ENCODE measurements at places on chromosomes 12 and 14. TPM values are rescaled to one million over a fixed set of nuclear protein-coding genes. Genes with fewer than 3 reads are reported as not detected.
A peak's percentile ranks its signal among the peaks of the same experiment; 100 is the strongest.

The MANSC4 gene
- total RNA-seq, result not detected

The RPL36AL gene
- total RNA-seq, result 320 TPM

The BDKRB2 gene
- 0.12 TPM for total RNA-seq

The KRT1 gene
- total RNA-seq, result not detected

The HOTAIR gene
- total RNA-seq, result not detected

The LAG3 gene
- 172 TPM for total RNA-seq

The SIX6 gene
- not detected for total RNA-seq

The KCNK13 gene
- total RNA-seq, result not detected

The TMEM229B gene
- total RNA-seq, result 0.93 TPM

The FBRSL1 gene
- 41.7 TPM for total RNA-seq

The BMP4 gene
- 0.34 TPM for total RNA-seq

The ESRRB gene
- not detected for total RNA-seq

GRCh38 chr12:6457220-6457945, 5.5 kb downstream of the TAPBPL start:
- no peak overlapping the region for H3K4me3 ChIP-seq
- no peak for DNase-seq
- H3K4me1 ChIP-seq, result peaks cover 76% of the 10 kb centered on the region
- peaks cover 85% of the 10 kb centered on the region for H3K36me3 ChIP-seq
- no peaks in the 10 kb centered on the region for H3K27me3 ChIP-seq

DNA sequence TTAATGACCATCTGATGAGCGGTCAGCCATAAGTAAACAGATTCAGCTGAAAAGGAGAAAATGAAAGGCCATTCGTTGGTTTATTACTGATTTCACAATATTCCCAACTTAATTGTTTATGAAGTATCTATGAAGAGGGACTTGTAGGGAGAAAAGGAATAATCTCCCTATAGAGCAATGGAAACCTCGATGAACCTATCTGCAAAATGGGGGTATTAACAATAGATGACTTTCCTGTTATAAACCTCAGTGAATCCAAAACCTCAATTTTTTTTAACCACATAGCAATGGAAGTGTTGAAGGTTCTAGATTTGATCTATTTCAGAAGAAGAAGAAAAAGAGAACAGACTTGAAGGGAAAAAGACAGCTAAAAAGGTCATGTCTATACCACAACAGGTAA, 2.0 kb downstream of the WIF1 start:
- H3K4me1 ChIP-seq, result peaks cover 6% of the 10 kb centered on the region
- peaks cover 39% of the 10 kb centered on the region for H3K27me3 ChIP-seq
- DNase-seq, result no peak
- no peak overlapping the region for H3K4me3 ChIP-seq
- no peak overlapping the region for H3K27ac ChIP-seq
- H3K36me3 ChIP-seq, result no peaks in the 10 kb centered on the region

DNA sequence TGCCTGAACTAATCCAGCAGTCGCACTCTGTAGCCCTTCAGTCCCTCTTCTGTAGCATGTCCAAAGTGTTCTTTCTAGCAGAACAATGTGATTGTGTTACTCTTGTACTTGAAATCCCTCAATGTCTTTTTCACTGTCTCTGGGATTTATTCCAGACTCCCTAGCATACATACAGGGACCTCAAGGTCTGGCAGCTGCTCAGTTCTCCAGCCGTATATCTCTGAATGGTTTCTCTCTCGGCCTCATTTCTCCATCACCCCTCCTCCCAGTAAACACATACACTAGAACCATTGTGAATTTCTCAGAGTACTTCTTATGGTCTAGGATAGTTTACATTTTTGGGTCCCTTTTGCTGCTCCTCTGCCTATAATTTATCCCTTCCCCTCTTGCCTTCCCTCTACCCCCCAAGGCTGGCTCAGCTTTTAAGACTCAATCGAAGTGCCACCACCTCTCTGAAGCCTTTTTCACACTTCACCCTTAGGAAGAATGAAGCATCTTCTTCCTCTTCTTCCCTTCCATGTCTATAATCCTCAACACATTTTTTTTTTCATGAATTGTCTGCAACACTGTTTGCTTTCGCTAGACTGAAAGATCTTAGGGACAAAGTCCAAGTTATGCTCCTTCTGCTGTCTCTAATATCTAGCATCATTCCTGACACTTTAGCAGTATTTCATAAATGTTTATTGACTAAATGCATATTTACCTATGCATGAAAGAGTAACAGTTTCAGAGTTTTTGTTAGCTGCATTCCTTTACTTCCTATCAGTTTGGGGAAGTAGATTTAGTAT, 446.1 kb downstream of the ZFP36L1 start:
- H3K4me1 ChIP-seq, result peaks cover 7% of the 10 kb centered on the region
- no peak overlapping the region for H3K4me3 ChIP-seq
- H3K27me3 ChIP-seq, result no peaks in the 10 kb centered on the region
- H3K27ac ChIP-seq, result no peak overlapping the region

- H3K4me1 ChIP-seq, result peaks cover 42% of the 10 kb centered on the region
- no peak for DNase-seq
- no peak overlapping the region for H3K4me3 ChIP-seq
- no peak overlapping the region for H3K27ac ChIP-seq
- H3K27me3 ChIP-seq, result no peaks in the 10 kb centered on the region
Observed at GRCh38 chr12:110537605-110538409, 35.7 kb downstream of the RAD9B start.

DNA sequence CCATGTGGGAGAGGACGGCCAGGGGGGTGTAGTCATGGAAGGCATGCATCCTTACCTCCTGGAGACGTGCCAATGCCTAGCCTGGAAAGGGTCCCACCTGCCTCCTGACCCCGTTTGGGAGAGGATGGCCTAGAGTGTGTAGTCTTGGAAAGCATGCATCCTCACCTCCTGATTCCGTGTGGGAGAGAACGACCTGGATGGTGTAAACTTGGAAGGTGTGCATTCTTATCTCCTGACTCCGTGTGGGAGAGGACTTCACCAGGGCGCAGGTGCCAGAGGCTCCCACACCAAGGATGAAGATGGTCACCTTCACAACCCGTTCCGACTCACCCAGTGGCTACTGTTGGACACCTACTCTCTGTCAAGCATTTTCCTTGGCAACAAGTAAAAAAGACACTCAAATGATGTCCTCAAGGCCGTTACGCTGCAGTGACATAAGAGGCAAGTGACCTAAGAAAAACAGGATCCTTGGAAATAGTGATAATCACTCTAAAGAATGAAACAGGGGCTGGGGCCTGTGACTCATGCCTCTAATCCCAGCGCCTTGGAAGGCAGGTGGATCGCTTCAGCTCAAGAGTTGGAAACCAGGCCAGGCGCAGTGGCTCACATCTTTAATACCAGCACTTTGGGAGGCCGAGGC, 37.5 kb upstream of the FZD10 start:
- no peak for DNase-seq
- H3K27ac ChIP-seq, result no peak overlapping the region
- no peaks in the 10 kb centered on the region for H3K4me1 ChIP-seq
- no peaks in the 10 kb centered on the region for H3K36me3 ChIP-seq
- no peak overlapping the region for H3K4me3 ChIP-seq

- H3K27me3 ChIP-seq, result no peaks in the 10 kb centered on the region
- peaks cover 69% of the 10 kb centered on the region for H3K4me1 ChIP-seq
- peak overlapping the region; percentile 98 for H3K4me3 ChIP-seq
- peak overlapping the region; percentile 97 for H3K27ac ChIP-seq
Observed at GRCh38 chr12:6951551-6952120, 480 bp downstream of the PTPN6 start.

- no peaks in the 10 kb centered on the region for H3K36me3 ChIP-seq
- no peak overlapping the region for H3K4me3 ChIP-seq
- no peak overlapping the region for H3K27ac ChIP-seq
- DNase-seq, result no peak
Observed at GRCh38 chr14:96624661-96625425, 122.7 kb downstream of the PAPOLA start.

GRCh38 chr12:3944620-3945019, 71.4 kb upstream of the PARP11 start:
- H3K36me3 ChIP-seq, result peaks cover 11% of the 10 kb centered on the region
- H3K4me3 ChIP-seq, result no peak overlapping the region
- no peaks in the 10 kb centered on the region for H3K27me3 ChIP-seq
- peaks cover 35% of the 10 kb centered on the region for H3K4me1 ChIP-seq

GRCh38 chr12:6752167-6752920, 597 bp downstream of the MLF2 start:
- H3K4me3 ChIP-seq, result peak overlapping the region; percentile 93
- no peaks in the 10 kb centered on the region for H3K27me3 ChIP-seq
- H3K27ac ChIP-seq, result peak overlapping the region; percentile 96
- H3K36me3 ChIP-seq, result peaks cover 22% of the 10 kb centered on the region
- DNase-seq, result no peak

DNA sequence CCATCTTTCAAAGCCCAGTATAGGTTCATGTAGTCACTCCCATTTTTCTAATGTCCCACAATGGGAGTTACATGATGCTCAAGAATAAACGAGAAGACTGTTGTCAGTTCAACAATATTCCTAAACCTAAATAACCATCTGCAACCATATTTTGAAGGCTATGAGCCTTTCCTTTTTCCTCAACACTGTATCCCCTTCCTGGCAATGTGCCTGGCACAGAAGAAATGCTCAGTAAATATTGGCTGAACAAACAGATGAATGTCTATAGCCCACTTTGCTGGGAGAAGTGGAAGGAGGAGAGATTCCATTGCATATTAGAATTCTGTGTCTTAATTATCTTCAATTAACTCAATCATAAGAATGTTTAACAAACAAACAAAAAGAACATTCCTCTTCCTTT, 6.1 kb downstream of the ARMH4 start:
- peaks cover 1% of the 10 kb centered on the region for H3K4me1 ChIP-seq
- no peak overlapping the region for H3K4me3 ChIP-seq

Measured in activated CD4-positive, alpha-beta memory T cell treated with anti-CD3 and anti-CD28 coated beads for 36 hours (primary cell).